ENCODE measurements at places on chromosomes 11 and 22. TPM values are rescaled to one million over a fixed set of nuclear protein-coding genes. Genes with fewer than 3 reads are reported as not detected.

MB gene
- total RNA-seq, result not detected

MAPK11 gene
- total RNA-seq, result 8.8 TPM

GRCh38 chr11:107961480-107961879, 33.2 kb downstream of the RAB39A start:
- no peak overlapping the region for H3K27ac ChIP-seq
- peaks cover 11% of the 10 kb centered on the region for H3K4me1 ChIP-seq
- H3K27me3 ChIP-seq, result no peaks in the 10 kb centered on the region
- H3K4me3 ChIP-seq, result no peak overlapping the region
- no peaks in the 10 kb centered on the region for H3K36me3 ChIP-seq
- no peak for DNase-seq

- H3K4me1 ChIP-seq, result no peaks in the 10 kb centered on the region
- no peak overlapping the region for H3K4me3 ChIP-seq
- no peak overlapping the region for H3K27ac ChIP-seq
- no peaks in the 10 kb centered on the region for H3K36me3 ChIP-seq
- no peak for DNase-seq
- H3K27me3 ChIP-seq, result no peaks in the 10 kb centered on the region
Measured at GRCh38 chr11:62865635-62866034, 15.1 kb upstream of the SLC3A2 start.

DNA sequence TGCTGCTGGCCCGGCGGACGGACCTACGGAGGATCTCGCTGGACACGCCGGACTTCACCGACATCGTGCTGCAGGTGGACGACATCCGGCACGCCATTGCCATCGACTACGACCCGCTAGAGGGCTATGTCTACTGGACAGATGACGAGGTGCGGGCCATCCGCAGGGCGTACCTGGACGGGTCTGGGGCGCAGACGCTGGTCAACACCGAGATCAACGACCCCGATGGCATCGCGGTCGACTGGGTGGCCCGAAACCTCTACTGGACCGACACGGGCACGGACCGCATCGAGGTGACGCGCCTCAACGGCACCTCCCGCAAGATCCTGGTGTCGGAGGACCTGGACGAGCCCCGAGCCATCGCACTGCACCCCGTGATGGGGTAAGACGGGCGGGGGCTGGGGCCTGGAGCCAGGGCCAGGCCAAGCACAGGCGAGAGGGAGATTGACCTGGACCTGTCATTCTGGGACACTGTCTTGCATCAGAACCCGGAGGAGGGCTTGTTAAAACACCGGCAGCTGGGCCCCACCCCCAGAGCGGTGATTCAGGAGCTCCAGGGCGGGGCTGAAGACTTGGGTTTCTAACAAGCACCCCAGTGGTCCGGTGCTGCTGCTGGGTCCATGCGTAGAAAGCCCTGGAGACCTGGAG, 74.1 kb downstream of the LRP5 start:
- H3K4me3 ChIP-seq, result no peak overlapping the region
- no peaks in the 10 kb centered on the region for H3K27me3 ChIP-seq
- no peak overlapping the region for H3K27ac ChIP-seq
- H3K4me1 ChIP-seq, result peaks cover 24% of the 10 kb centered on the region

- no peaks in the 10 kb centered on the region for H3K36me3 ChIP-seq
- H3K4me3 ChIP-seq, result no peak overlapping the region
- no peaks in the 10 kb centered on the region for H3K27me3 ChIP-seq
Measured at GRCh38 chr22:37647928-37648327, 8.5 kb downstream of the SH3BP1 start.

- H3K27ac ChIP-seq, result no peak overlapping the region
- no peaks in the 10 kb centered on the region for H3K36me3 ChIP-seq
- DNase-seq, result no peak
- no peaks in the 10 kb centered on the region for H3K4me1 ChIP-seq
- no peak overlapping the region for H3K4me3 ChIP-seq
Measured at GRCh38 chr22:22600531-22601261, 41.6 kb upstream of the PRAME start.

CDON gene
- total RNA-seq, result 17.7 TPM
